Progenitor cell of endocrine pancreas (in vitro differentiated cells): ENCODE measurements at places on chromosomes 3 and 15.

DNA sequence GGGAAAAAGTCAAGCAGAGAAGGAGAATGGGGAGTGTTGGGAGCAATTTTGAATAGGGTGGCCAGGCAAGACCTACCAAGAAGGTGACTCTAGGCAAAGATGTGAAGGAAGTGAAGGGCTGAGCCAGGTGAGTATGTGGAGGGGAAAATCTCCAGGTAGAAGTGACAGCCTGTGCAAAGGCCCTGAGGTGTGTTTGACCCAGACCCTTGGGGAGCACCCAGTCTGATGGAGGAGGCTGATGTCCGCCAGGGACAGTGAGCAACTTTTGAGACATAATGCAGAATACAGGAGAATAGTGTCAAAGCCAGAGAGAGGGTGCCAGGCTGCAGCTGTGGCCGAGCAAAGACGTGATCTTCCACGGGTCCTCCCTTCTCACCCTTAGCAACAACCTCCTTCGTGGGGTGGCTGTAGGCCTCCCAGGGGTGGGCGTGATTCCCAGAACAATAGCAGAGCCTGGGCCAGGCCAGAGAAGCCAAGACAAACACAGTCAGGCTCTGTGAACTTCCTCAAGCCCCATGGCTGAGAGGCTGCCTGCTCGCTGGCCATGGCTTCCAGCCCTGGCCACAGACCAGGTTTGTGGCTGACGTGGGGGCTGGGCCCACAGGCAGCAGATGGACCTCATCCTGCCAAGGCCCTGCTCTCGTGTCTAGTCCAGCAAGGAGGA lies 58.1 kb downstream of the SLC6A6 start:
- DNase-seq, result no peak

GRCh38 chr15:41416128-41416741 lies 660 bp upstream of the RTF1 start:
- DNase-seq, result no peak

GRCh38 chr15:75389791-75390382 lies 21.5 kb upstream of the MAN2C1 start:
- no peak for DNase-seq

- no peak for DNase-seq
Measured at GRCh38 chr15:81955382-81956062, 90.3 kb downstream of the MEX3B start.

GRCh38 chr3:186953011-186953487 lies 22.7 kb downstream of the ST6GAL1 start:
- DNase-seq, result no peak
